ENCODE measurements at places on chromosomes 16 and 17.
A peak's percentile ranks its signal among the peaks of the same experiment; 100 is the strongest.

DNA sequence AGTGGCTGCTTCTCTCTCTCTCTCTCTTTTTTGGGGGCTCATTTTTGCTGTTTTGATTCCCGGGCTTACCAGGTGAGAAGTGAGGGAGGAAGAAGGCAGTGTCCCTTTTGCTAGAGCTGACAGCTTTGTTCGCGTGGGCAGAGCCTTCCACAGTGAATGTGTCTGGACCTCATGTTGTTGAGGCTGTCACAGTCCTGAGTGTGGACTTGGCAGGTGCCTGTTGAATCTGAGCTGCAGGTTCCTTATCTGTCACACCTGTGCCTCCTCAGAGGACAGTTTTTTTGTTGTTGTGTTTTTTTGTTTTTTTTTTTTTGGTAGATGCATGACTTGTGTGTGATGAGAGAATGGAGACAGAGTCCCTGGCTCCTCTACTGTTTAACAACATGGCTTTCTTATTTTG, 7.7 kb upstream of the TMEM235 start:
- DNase-seq: no peak

DNA sequence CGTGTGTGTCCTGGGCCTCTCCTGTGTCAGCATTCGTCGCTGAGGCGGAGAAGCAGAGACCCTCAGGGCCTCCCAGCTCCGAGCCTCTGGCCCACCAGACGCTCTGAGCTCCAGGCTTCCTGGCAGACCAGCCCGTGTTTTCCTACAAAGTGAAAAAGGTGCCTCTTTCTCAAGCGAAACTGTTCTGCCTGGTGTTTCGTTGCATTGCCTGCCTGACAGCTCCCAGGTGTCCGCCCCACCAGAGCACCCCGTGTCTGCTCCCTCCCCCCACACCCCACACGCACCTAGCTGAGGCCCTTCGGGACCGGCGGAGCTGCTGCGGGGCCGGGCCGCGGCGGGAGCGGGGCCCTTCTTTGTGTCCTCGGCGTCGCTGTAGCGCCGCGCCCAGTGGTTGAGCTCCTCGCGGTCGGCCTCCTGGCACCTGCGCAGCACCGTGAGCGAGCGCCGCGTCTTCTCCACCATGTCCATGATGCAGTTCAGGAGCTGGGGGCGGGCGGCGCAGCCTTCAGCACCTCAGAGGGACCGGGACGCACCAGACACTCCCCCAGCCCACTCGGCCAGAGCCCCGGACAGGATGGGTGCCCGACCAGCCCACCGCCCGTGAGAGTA, 14.7 kb upstream of the PABPN1L start:
- DNase-seq: no peak

DNA sequence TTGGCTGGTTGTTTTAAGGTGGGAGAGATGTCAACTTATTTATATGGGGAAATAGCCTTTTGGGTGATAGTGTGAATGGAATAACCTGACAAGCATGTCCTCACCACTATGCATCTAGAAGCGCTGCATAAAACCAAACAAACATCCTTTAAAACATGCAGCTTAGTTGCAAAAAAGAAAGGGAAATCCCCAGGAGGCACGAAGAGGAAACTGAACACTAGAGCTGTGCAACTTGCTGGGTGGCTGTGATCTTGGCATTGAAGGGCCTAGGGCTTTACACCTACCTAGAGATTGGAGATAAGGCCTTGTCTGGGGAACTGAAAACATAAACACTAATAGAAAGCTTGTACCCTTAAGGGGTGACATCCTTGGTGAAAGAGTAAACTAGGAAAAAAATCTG, 7.3 kb downstream of the C16orf54 start:
- peak; percentile 78 for DNase-seq

- no peak for DNase-seq
Observed at GRCh38 chr17:33396818-33397217, 103.7 kb upstream of the ASIC2 start.

GRCh38 chr17:55416470-55417052, 5.1 kb downstream of the MMD start:
- DNase-seq: peak; percentile 57

DNA sequence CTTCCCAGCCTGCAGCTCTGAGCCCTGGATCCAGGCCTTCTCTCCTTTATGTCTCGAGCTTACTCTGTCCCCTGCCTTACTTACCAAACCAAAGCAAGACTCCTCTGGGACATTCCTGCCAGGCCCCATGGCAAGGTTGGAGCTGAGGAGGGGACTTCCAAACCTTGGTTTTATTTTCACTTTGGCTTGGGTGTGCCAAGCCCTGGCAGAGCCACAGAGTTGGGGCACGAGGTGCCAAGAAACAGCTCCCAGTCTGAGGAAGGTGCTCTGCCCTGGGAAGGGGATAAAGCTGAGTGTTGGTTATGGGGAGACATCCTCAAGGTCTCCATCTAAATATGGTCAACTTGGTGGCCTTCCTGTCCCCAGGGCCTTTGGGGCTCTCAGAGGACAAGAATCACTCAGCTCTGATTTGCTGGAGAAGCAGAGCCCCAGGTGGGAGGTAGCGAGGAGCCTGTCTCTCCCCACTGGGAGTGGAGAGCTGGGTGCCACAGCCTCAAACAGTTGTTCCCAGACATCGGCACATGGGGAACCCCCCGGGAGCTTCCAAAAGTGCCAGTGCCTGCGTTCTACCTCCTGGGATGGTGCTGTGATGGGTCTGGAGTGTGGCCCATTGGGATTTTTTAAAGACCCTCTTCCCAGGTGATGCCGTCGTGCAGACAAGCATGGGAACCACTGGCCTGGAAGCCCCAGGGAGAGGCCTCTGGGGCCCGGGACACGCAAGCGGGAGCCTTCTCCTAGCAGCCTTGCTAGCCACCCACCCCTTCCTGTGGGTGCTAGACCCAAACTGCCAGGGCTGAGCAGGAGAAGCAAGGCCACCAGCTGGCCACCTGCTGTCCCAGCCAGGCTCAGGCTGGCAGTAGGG, 10.3 kb downstream of the NLRC5 start:
- peak; percentile 73 for DNase-seq

DNA sequence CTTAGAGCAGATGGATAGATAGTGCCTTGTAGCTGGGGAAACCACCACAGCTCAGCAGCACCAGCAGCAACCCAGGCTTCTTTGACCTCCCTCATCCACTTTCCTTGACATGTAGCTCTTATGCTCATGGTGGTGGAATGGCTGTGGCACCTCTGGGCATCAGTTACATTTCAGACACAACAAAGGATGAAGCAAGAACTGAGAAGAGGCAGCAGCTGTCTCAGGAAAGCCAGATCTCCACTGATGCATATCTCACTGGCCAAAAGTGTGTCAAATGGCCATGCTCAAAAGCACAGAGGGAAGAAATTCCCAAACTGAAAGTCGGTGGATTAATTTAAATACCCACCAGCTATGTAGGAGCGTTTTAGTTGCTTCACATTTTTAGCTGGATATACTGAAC, 671.4 kb upstream of the SALL1 start:
- no peak for DNase-seq

DNA sequence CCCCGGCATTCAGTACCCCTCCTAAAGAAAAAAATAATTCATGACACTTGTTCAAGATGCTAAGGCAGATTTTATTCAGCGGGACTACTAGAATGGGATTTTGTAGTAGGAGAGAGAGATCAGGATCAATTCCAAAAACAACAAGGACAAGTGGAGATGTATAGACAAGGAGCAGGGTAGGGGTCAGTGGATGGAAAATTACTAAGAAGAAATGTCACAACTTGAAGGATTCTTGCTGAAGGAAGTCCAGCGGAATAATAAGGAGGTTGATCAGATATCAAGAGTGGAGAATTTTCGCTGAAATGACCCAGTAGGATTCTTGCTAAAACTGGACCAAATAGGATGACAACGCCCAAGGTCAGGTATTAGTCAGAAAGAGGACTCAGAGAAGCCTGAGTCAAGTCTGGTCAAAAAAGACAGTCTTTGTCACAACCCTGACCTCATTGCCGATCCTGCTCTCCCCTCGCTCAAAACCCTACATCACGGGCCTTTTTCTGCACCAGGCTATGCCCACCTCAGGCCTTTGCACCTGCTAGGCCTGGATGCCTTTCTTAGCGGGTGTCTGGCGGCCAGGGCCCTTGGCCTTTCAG, 36.9 kb downstream of the MMD start:
- no peak for DNase-seq

GRCh38 chr16:54939510-54940278, 9.0 kb downstream of the IRX5 start:
- DNase-seq: no peak

DNA sequence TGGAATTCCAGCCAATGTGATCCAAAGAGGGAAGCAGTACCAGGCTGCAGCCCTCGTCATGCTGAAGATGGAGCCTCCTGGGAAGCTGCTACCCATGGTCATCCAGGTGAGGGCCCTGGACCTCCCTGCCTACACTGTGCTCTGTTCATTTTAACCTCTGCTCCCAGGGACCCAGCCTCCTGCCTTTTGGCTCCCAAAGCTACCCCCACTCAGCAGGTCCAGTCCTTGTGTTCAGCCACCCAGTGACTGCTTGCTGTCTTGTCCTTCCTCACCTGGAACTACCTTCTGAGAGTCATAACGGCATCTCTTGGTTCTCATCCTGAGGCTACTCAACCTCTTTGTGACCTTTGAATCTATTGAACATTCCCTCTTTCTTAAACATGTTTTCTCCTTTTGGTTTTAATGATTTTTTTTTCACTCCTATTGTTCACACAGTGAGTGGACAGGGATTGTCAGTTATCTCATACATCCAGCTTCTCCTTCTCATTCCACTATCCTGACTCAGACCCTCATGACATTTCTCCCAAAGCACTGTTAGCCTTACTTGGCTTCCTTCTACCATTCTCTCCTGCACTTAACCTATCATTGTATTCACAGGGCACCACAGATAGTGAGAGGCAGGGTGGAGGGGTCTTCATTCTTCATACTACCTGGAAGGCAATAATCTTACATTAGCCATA, 53.3 kb downstream of the GOSR1 start:
- no peak for DNase-seq

- no peak for DNase-seq
Observed at GRCh38 chr17:76142039-76142584, 1.1 kb upstream of the FOXJ1 start.

- no peak for DNase-seq
Observed at GRCh38 chr16:84677017-84677803, 22.6 kb upstream of the USP10 start.

DNA sequence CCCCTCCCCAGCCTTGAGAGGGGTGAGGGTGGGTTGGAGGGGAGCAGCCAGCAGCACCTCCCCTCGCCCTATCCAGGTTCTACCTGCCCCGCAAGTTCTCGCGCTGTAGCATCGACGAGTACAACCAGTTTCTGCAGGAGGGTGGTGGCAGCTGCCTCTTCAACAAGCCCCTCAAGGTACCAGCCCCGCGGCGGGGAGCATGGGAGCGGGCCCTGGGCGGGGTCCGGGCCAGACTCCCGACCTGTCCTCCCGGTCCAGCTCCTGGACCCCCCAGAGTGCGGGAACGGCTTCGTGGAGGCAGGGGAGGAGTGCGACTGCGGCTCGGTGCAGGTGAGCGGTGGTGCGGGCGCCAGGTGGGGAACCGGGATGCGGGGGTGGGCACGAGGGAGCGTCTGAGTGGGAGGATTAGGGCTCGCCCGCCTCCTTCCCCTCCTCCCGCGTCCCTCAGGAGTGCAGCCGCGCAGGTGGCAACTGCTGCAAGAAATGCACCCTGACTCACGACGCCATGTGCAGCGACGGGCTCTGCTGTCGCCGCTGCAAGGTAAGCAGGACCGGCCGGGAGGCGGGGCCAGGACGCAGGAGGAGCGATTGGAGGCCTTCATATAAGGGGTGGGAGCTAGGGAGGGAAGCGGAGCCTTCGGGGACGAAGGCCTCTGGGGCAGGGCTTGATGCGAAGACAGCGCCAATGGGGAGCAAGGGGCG, 16.5 kb downstream of the ADAM11 start:
- peak; percentile 97 for DNase-seq

DNA sequence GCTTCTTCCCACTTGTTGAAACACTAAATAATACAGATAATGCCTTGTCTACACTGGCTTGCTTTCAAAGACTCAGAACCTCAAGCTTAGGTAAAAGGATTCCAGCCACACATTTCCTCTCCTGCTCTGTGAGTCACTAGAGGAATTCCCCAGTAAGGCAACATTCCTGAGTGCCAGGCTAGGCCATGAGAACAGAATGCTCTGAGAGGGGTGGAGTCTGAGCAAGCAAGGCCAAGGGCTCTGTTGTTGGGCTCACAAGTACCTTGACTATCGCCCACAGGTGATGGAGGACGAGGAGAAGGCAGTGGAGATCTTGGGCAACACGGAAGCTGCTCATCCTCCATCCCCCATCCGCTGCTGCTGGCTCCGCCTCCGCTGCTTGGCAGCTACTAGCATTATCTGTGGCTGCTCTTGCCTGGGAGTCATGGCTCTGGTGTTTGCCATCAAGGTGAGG, 6.7 kb upstream of the PHKG2 start:
- DNase-seq: no peak

DNA sequence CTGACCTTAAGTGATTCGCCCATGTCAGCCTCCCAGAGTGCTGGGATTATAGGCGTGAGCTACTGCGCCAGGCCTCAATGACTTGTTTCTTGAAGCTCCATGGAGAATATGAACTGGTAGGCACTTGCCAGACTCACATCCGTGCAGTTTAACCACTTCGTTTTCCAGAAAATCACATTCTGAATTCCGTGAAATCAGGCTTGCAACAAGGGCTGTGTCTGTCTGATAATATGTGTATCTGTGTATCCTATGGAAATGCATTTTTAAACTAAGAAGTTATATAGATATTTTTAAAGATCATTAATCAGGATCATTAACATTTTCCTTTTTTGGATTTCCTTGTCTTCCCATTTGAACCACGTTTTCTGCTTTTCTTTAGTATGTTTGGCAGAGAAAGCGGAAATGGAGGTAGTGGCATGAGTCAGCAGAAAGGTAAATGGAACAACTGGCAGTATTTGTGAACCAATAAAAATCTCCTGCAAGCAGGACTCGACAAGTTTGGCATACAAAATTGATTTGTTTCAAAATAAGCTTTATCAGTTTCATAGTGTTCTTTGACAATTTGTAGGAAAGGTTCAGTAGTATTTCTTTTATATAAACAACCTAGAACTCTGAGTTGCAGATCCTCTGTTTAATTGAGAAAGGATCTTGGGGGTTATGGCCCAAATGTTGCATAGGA, 33.0 kb downstream of the USP10 start:
- DNase-seq: no peak

DNA sequence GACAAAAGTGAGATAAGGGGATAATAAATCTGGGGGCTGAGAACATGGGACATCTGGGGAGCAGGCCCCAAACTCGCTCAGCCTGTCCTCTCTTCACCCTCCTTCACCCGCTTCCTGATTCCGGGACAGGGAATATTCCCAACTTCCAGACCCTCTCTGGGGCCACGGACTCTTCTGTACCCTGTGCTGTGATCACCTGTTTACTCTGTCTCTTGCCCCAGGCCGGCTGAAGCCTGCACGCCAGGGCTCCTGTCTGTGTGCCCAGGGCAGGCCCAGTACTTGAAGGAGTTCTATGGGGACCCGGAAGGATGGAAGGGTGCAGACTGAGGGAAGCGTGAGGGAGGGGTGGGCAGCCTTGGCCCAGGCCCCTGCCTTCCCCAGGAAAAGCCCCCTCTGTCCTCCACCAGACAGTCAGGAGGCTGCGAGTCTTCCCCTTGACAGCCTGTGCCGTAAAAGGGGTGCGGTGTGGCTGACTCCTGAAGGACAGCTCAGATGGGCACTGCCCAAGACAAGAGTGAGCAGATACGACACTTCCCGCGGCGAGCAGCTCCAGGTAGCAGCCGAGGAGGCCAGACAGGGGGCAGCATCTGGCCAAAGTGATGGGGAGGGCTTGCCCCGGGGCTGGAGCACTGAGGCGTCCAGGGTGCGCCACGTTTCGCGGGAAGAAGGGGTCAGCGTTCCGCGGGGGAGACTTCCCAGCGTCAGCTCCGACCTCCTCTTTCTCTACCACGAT, 1.0 kb upstream of the CCNF start:
- DNase-seq: no peak
